Placental epithelial cell (primary cell): ENCODE measurements at places on chromosomes 11 and 22. TPM values are rescaled to one million over a fixed set of nuclear protein-coding genes. Genes with fewer than 3 reads are reported as not detected.

The NPAS4 gene
- total RNA-seq = not detected in 2 replicates

The C11orf87 gene
- total RNA-seq = not detected in 2 replicates

The PLEKHA7 gene
- total RNA-seq = 80.9 and 122 TPM in 2 replicates

The VPS26B gene
- total RNA-seq = 42.0 and 57.0 TPM in 2 replicates

The MFNG gene
- not detected in 2 replicates for total RNA-seq

The SCGB1C1 gene
- not detected in 2 replicates for total RNA-seq

The LGR4 gene
- 16.5 and 57.4 TPM in 2 replicates for total RNA-seq

The VWCE gene
- total RNA-seq = 0.39 and 0.65 TPM in 2 replicates

The CSNK2A3 gene
- total RNA-seq = 0.98 and 1.2 TPM in 2 replicates

The IGLL1 gene
- total RNA-seq = not detected in 2 replicates

The CCDC81 gene
- 0.79 and 1.3 TPM in 2 replicates for total RNA-seq

The HYLS1 gene
- total RNA-seq = 3.6 and 3.9 TPM in 2 replicates

The ALDH3B2 gene
- total RNA-seq = 1.5 and 6.7 TPM in 2 replicates

The IL18BP gene
- 6.3 and 7.9 TPM in 2 replicates for total RNA-seq

The MMP8 gene
- total RNA-seq = not detected in 2 replicates

The IL18 gene
- 1.1 and 1.6 TPM in 2 replicates for total RNA-seq

The PAMR1 gene
- 0.11 and 0.79 TPM in 2 replicates for total RNA-seq

The APOA4 gene
- total RNA-seq = not detected in 2 replicates

The AIFM3 gene
- 0.43 and 2.0 TPM in 2 replicates for total RNA-seq

The MOGAT2 gene
- total RNA-seq = not detected in 2 replicates

The OR4C16 gene
- not detected in 2 replicates for total RNA-seq
